Cardiac muscle cell (in vitro differentiated cells and primary cell): ENCODE measurements at places on chromosomes 11 and 22. TPM values are rescaled to one million over a fixed set of nuclear protein-coding genes. Genes with fewer than 3 reads are reported as not detected.

OR5AK2 gene
- not detected in 2 replicates for polyA plus RNA-seq

GRM5 gene
- polyA plus RNA-seq: not detected in 2 replicates

MRGPRX4 gene
- not detected in 2 replicates for polyA plus RNA-seq

DNA sequence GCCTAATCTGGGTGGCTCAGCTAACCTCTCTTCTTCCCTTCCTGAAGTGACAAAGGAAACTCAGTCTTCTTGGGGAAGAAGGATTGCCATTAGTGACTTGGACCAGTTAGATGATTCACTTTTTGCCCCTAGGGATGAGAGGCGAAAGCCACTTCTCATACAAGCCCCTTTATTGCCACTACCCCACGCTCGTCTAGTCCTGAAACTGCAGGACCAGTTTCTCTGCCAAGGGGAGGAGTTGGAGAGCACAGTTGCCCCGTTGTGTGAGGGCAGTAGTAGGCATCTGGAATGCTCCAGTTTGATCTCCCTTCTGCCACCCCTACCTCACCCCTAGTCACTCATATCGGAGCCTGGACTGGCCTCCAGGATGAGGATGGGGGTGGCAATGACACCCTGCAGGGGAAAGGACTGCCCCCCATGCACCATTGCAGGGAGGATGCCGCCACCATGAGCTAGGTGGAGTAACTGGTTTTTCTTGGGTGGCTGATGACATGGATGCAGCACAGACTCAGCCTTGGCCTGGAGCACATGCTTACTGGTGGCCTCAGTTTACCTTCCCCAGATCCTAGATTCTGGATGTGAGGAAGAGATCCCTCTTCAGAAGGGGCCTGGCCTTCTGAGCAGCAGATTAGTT, 14.2 kb upstream of the UVRAG start:
- no peak overlapping the region for H3K27ac ChIP-seq
- no peak for DNase-seq
- no peaks in the 10 kb centered on the region for H3K36me3 ChIP-seq
- H3K27me3 ChIP-seq: no peaks in the 10 kb centered on the region
- H3K4me3 ChIP-seq: no peak overlapping the region
- no peaks in the 10 kb centered on the region for H3K4me1 ChIP-seq

DNA sequence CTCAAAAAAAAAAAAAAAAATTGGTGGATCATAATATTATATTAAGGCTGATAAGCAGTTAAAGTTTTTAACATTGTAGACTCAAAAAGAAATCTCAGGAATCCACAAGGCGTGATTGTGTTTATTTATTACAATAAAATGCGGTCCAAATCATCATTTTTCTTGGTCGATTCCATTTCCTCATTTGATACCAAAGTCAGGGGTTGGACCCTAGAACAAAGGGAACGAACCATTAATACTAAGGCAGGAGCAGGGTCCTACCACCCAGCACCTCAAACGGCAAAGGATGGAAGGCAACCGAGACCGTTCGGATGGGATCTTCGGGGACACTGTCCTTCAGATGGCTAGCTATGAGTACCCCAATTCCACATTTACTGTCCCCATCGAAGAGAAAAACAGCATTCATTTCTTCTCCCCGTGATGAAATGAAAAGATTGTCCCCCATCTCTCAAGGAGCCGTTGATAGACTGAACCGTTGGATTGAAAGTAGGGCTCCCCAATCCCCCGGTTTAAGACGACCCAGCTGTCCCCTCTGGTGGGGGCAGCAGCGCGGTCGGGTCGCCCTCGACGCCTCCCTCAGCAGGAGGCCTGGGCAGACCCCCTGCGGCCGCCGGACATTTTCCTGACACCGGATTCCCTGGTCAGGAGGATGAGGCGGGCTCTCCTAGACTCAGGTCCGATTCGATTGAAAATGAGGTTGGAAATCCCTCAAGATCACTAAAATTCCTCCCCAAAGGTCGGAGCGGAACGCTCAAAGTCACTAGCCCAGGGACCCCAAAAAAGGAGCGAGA, 607 bp downstream of the DMC1 start:
- H3K27ac ChIP-seq: no peak overlapping the region
- H3K4me3 ChIP-seq: peak overlapping the region; percentile 13
- DNase-seq: no peak

DNA sequence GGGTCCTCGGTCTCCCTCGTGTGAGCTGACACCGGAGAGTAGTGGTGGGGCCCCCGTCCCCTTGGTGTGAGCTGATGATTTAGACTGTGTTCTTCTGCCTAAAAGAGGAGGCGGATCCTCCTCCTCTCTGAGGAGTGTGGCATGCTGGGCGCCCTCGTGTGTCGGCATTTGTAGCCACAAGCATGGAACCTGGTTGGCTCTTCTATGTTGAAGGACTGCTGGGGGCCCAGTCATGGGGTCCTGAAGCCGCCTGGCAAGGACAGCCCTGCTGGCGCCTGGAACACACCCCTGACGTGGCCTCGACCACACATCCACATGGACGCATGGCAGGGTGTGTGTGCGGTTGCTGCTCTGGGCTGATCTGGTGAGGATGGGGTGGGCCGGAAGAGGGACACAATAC, 50.2 kb downstream of the AP2A2 start:
- H3K27me3 ChIP-seq: no peaks in the 10 kb centered on the region
- DNase-seq: peak; percentile 67
- H3K27ac ChIP-seq: no peak overlapping the region

- no peak overlapping the region for H3K4me3 ChIP-seq
- H3K36me3 ChIP-seq: no peaks in the 10 kb centered on the region
- no peak overlapping the region for H3K27ac ChIP-seq
- peaks cover 3% of the 10 kb centered on the region for H3K4me1 ChIP-seq
- DNase-seq: no peak
These were observed 8.9 kb upstream of the OPCML start for GRCh38 chr11:133541021-133541719.

GRCh38 chr11:47324520-47324919, 28.0 kb downstream of the MYBPC3 start:
- peaks cover 16% of the 10 kb centered on the region for H3K36me3 ChIP-seq
- no peak for DNase-seq

- peaks cover 3% of the 10 kb centered on the region for H3K36me3 ChIP-seq
- DNase-seq: no peak
- H3K27me3 ChIP-seq: no peaks in the 10 kb centered on the region
- H3K4me3 ChIP-seq: no peak overlapping the region
These were observed 1.5 kb downstream of the LRFN4 start for GRCh38 chr11:66858186-66858938.

DNA sequence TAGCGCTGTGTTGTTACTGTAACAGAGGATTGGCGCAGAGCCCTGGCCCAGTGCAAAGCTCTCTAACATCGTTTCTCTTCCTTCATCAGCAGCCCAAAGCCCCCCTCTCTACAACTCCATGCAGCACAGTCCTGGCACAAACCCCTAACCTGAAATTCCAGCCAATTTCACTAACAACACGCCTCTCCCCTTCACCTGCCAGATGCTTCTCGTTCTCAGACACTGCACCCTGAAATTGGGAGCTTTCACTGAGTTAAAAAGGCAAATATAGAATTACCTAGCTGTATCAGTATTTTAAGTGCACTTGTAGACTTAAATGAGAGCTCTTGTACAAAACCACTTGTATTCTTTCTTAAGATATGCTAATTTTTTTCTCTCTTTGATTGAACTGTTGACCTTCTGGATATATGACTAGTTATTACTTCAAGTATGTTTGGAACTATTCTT, 16.3 kb downstream of the GRAP2 start:
- peaks cover 23% of the 10 kb centered on the region for H3K4me1 ChIP-seq
- H3K4me3 ChIP-seq: no peak overlapping the region
- no peak overlapping the region for H3K27ac ChIP-seq
- DNase-seq: no peak
- H3K27me3 ChIP-seq: no peaks in the 10 kb centered on the region

GRCh38 chr11:114209343-114209742, 86.9 kb upstream of the NNMT start:
- H3K4me1 ChIP-seq: peaks cover 64% of the 10 kb centered on the region
- DNase-seq: no peak
- no peak overlapping the region for H3K27ac ChIP-seq
- no peaks in the 10 kb centered on the region for H3K27me3 ChIP-seq
